ENCODE measurements at places on chromosomes 2 and 18.

GRCh38 chr2:221381928-221382488 is 190.1 kb downstream of the EPHA4 start:
- no peak for DNase-seq

GRCh38 chr2:1550658-1551316 is 137.5 kb downstream of the TPO start:
- no peak for DNase-seq

DNA sequence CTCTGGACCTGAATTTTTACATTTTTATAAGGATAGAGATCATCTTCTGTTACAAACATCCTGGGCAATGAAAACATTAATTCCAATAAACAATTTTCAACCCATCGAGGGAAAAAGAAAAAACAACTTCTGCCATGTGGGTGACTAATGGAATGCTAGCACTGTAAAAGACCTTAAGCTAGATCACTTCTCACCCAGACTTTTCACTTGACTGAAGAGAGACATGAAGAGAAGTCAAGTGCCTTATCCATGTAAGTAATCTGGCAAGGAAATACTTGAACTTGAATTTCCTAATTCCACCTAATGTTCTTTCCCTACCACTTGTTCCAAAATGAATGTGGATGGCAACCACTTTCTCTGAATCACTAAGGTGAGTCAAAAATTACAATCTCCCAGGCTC is 98.3 kb upstream of the ACVR1C start:
- no peak for DNase-seq

- no peak for DNase-seq
These were observed 140.1 kb downstream of the MAIP1 start for GRCh38 chr2:200095436-200095835.

- no peak for DNase-seq
These were observed 60.7 kb downstream of the CXCR4 start for GRCh38 chr2:136057023-136057801.

GRCh38 chr18:67154979-67155378 is 361.5 kb downstream of the DSEL start:
- DNase-seq = no peak

GRCh38 chr2:141820893-141821292 is 309.9 kb downstream of the LRP1B start:
- no peak for DNase-seq

DNA sequence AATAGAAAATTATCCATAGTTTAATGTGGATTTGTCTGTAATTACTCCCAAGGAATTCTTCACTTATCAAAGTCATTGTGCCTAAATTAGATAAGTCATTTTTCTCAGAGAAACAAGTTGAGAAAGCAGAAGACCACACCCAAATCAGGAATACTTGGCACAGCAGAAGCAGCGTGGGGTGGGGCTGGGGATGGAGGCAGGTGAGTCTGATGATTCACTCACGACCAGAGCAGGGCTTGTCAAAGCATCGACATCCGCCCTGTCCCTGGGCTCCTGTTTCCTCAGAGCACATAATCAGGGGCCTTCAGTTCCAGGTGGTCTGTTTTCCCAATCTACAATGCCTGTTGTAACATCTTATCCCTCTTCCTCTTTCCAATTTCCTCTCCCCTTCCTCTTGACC is 31.5 kb upstream of the COLEC12 start:
- DNase-seq = no peak

DNA sequence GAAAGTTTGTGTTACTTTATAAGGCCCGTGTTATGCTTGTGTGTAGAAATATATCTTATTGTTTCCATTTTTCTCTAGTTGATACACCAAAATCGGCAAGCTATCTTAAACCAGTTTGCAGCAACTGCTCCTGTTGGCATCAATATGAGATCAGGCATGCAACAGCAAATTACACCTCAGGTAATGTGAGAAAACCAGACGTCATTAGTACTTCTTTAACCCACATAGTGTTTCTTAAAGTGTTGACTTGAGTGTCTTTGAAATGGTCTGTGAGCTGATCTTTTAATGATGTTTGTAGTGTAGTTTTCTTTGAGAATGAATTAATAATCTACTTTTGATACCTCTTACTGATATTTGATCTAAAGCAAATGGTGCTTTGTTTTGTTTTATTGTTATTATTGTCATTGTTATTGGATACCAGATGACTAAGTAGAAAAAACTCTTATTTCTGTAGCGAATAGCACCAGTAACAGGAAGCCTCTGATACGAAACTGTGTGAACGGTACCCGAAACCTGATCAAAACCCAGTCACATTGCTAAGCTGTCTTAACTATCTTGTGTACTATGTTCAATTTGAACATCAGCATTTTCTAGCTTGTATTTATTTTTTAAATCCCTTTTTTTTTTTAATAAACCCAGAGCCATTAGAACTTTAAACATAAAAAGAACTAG is 53.7 kb downstream of the PTRHD1 start:
- no peak for DNase-seq

GRCh38 chr2:53751728-53752127 is 15.9 kb upstream of the CHAC2 start:
- no peak for DNase-seq

- no peak for DNase-seq
These were observed 301.9 kb downstream of the LRRTM1 start for GRCh38 chr2:80002568-80003157.

Data from stimulated activated CD8-positive, alpha-beta memory T cell treated with anti-CD3 and anti-CD28 coated beads, Interleukin-4, amount 100 ng/mL, for 4 hours (primary cell).